ENCODE measurements at places on chromosomes 1 and 21.

- DNase-seq: no peak
These were observed 19.2 kb upstream of the EDEM3 start for GRCh38 chr1:184773762-184774320.

DNA sequence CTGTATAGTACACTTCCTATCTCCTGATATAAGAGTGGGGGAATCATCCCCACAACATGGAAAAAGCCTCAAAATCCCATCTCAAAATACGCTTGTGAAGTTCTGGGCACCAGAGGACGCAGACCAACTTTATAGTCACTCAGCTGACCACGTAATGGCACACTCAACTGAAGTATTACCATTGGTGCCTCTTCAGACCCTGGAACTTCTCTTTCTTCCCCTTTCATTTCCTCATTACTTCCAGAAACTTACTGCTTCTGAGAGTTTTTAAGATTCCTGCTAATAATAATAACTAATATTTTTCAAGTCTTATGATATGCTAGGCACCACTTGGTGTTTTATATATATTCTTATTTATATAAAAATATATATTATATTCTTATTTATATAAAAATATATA is 202.6 kb downstream of the PTPRC start:
- DNase-seq: no peak

DNA sequence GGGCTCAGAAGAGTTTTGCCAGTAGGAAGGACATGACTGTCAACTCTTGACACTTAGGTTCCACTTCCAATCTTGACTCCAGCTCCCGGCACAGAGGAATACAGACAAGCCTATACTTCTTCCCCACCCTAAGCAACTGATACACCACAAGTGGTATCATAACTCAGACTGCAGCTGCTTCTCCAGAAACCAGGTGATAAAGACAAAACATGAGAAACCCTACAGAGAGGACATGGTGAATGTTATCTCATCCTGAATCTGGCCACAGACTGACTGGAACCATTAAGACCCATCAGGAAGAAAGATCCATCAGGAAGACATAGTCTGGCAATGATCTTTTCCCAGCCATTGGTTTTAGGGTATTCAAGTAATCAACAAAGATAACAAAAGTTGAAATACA is 13.8 kb downstream of the PAXBP1 start:
- no peak for DNase-seq

GRCh38 chr1:108767115-108767514 is 20.6 kb downstream of the STXBP3 start:
- DNase-seq: no peak

DNA sequence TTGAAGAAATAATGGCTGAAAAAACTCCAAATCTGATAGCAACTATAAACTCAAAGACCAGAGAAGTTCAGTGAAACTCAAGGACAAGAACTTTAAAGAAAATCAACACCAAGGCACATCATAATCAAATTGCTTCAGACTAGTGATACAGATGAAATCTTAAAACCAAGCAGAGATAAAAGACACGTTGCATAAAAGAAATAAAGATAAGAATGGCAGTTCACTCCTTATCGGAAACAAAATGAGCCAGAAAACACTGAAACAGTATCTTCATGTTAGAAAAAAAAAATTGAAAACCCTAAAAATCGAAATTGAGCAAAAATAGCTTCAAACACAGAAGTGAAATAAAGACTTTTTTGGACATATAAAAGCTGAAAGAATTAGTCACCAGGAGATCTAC is 4.6 kb upstream of the RAB4A start:
- no peak for DNase-seq

DNA sequence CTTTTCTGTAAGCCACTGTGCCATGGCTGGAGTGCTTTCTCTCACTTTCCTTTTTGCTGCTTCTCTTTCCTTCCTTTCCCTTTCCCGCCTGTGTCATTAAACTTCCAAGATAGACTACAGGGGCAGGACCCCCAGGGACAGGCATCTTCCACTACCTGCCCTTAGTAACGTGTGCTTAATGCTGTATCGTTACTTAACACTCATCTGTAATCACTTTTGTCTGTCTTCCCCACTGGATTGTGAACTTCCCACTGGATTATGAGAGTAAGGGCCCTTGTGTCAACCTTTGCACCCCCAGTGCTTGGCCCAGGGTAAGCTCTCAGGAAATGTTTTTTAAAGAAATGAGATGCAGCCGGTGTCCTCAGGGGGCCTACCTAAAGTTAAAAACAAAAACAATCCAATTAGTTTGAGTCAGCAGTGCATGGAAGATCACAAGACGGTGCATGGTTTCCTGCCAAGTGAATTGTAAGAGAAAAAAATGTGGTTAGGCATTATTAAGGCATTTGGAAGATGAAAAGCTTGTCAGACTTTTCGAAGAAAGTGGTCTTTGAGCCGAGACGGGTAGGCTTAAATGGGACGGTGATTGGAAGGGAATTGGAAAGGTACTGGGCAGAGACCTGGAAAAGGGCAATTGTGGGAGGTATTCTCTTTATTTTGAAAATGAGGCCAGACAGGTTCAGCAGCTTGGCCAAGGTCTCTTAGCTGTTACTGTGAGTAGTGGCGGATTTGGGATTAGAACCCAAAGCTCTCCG is 958 bp downstream of the LYPLAL1 start:
- peak; percentile 78 for DNase-seq

DNA sequence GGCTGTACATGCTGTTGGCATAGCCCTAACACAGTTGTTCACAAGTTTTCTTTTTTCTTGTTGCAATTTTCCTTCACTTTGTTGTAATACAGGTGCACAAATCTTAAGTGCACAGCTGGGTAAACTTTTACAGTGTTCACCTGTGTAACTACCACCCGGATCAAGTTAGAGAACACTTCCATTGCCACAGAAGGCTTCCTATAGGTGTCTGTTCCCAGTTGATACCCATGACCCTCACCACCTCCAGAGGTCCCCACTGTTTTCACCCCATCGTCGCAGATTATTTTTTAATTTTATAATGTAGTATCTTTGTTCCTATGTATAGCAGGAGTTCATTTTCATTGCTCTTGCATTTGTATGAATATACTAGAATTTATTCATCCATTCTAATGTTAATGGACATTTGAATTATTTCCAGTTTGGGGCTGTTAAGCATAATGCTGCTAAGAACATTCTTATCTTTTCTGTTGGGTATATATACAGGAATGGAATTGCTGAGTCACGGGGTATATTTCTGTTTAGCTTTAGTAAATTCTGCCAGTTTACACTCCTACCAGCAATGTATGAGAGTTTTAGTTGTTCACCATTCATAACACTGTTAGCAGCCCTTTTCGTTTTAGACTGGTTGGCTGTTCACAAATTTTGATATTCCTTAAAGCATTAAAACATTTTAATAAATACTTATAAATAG is 16.4 kb downstream of the SPRTN start:
- DNase-seq: no peak

GRCh38 chr1:225471109-225471452 is 43.2 kb upstream of the LBR start:
- no peak for DNase-seq

GRCh38 chr21:39353295-39353694 is 4.4 kb upstream of the HMGN1 start:
- no peak for DNase-seq

DNA sequence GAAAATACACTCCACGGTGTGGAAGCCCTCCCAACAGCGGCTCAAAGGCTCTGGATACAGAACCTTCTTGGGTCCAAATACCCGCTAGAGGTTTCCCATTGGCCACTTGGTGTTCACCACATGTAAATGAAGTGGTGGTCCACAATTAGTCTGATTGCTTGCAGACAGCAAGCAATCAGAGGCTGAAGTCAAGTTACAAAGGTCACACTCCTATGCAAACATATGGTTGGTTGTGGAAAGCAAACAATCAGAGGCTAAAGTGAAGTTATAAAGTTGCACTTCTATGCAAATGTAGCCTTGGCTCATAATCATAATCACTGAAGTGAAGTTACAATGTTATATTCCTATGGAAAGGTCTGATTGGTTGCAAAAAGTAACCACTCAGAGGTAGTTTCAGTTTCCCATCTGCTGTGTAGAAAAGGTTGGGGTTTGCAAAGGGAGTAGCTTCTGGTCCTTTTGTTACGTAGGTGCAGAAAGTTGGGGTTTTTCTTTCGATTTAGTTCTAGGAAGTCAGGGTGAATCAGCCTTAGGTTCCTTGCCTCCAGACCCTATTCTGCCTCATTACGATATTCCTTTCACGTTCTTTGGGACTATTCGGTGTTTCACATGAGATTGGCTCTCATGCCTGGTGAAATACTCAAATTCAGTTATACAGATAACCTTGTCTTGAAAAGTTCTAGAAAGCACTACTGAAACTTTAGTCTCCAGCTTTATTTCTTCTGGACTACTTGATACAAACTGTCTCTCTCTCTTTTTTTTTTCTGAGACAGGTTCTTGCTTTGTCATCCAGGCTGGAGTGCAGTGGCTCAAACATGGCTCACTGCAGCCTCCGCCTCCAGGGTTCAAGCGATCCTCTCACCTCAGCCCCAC is 36.7 kb upstream of the MTF2 start:
- no peak for DNase-seq

DNA sequence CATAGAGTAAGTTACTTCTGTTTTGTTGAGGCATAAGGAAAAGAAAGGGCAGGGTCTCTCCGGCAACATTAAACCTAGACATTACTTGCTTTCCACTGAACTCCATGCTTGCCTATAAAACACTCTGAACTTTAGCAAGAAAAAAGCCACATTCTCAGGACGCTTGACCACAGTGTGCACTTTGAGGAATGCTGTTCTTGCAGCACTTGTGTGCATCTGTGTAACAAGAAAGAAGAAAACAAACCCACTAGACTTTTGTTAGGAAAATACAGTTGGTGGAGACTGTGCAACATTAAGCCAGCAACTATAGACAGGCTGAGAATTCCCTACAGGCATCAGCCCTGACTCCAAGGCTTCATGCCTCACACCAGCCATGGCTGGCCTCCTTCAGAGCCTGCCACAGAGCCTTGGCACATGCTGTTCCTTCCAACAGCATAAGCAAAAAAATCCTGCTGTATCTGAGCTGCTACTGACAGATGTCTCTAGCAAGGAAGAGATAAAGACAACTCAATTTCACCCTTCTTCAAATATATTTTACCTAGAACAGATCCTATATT is 5.8 kb downstream of the PDZK1 start:
- DNase-seq: no peak

DNA sequence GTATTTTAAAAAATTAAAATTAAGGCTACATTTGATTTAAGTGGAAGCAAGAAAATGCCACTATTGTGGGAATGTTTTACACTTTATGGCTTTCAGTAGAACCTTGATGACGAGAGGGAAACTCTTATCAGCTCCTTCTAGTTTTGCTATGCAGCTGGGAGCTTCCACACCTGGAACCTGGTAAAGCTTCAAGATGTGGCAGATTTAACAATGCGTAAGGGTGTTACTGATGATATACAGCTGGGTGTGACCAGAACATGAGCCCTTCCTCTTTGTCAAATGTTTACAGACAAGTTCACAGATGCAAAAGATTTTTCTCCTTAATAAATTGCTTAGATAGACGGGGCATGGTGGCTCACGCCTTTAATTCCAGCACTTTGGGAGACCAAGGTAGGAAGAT is 20.3 kb downstream of the TTC13 start:
- no peak for DNase-seq

- DNase-seq: no peak
These were observed 2.9 kb downstream of the MRPL55 start for GRCh38 chr1:228105996-228106799.

DNA sequence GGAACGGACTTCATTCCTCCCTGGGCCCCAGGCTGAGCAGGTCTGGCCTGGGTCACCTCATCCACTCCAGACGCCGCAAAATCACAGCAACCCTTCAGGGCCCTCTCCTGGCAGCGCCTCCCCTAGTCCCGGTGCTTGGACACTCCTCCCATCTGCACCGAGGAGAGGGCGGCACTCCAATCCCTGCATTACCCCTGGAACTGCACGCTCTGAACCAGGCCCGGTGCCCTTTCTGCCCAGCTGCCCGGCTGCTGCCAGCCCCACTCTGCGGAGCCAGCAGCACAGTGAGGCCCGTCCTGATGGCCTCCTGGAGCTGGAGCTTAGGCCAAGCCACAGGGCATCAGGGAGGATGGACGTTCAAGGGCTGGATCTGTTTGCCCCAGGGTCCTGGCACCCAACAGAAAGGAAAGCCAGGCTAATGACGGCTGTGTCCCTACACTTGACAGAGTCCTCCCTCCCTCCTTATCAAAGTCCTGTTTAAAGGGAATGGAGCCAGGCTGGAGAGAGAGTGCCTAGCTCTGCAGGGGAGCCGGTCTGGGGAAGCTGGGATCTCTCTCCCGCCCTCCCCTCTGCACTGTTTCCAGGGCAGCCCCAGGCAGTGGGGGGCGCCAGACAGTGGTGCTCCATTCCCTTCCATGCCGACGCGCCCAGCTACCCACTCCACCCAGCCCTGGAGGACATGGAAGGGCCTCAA is 12.7 kb downstream of the COL6A2 start:
- DNase-seq: no peak

- peak; percentile 73 for DNase-seq
These were observed 5.1 kb downstream of the HSPB7 start for GRCh38 chr1:16012590-16013219.

- DNase-seq: no peak
These were observed 4.5 kb downstream of the ATXN7L2 start for GRCh38 chr1:109488201-109488600.

DNA sequence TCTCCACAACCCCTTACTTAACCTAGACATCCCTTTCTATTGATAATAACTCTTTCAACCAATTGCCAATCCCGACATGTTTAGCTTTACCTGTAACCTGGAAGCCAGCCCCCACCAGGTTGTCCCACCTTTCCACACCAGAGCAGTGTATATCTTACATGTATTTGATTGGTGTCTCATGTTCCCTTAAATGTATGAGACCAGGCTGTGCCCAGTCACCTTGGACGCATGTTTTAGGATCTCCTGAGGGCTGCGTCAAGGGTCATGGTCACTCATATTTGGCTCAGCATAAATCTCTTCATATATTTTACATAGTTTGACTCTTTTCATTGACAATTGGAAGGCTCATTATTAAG is 5.3 kb upstream of the SLC19A1 start:
- no peak for DNase-seq

DNA sequence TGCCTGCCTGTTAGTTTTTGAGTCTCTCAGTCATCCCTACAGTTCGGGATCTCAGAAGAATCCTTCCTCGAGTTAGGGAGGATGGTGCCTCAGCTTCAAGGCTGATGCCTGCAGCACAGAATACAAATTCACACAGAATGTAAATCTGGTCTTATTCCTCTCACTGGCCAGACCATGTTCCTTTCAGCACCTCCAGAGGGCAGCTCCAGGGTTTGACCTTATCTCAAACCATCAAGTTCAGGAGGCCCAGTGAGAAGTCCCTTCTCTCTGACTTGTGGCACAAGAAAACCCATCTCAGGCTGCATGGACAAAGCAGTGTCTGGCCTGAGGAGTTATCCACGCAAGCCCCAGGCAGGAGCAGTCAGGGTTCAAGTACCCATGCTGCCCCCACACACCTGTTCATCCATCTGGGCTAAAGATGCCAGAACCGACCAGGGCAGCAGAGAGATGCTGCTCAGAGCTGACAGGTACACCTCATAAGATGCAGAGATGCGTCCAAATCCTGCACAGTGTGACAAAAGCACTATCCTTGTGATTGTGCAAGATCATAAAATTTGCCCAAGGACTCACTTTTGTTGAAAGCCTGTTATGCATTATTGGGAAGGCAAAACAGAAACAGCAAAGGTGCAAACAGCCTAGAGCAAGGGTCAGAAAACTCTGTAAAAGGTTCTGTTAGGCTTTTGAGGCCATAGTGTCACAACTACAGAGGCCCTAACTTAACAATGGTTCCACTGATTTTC is 49.8 kb downstream of the BCAR3 start:
- no peak for DNase-seq

GRCh38 chr21:15057285-15057684 is 7.5 kb downstream of the NRIP1 start:
- DNase-seq: peak; percentile 56

- no peak for DNase-seq
These were observed 59.4 kb downstream of the ZNF697 start for GRCh38 chr1:119588621-119589020.

- no peak for DNase-seq
These were observed 58.6 kb downstream of the OLIG1 start for GRCh38 chr21:33128538-33128937.
